ENCODE measurements at places on chromosomes 1 and 21.

GRCh38 chr1:248824701-248825100, 1.0 kb downstream of the SH3BP5L start:
- no peaks in the 10 kb centered on the region for H3K36me3 ChIP-seq
- peak overlapping the region; percentile 91 for H3K4me3 ChIP-seq
- DNase-seq: no peak
- no peaks in the 10 kb centered on the region for H3K27me3 ChIP-seq
- no peak overlapping the region for H3K27ac ChIP-seq

DNA sequence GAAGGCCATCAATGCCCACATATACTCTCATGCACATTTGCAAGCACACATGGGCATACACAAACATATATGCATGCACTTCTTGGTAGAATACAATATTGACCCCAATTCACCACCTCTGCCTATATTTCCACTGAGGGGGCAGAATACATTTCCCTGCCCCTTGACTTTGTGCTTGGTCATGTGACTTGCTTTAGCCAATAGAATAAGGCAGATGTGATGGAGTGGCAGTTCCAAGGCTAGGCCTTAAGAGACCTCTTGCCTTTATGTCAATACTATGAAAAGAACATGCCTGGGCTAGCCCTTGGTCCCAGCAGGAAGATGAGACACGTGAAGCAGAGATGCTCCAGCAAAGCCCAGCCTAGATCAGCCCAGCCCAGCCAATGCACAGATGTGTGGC, 66.0 kb upstream of the GRIK3 start:
- no peaks in the 10 kb centered on the region for H3K36me3 ChIP-seq
- no peak overlapping the region for H3K27ac ChIP-seq
- DNase-seq: no peak

DNA sequence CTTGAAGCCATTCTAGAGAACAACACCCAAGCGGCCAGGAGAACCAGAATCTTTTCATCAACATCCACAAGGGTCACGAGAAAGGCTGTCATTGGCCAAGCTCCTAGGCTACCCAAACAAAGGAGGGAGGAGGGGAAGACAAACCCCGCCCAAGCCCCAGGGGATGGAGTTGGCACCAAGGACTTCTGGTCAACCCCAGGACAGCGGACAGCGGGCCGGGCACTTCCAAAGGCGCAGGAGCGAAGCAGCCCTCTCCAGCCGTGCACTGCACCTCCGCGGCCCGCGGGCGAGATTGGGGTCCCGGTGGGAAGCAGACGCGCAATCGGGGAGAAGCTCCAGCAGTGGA, at the start of gene CLIC6:
Gene CLIC6, plus strand, starts transcription at position 192 of the 346 bp plus-strand sequence. CDS start 395 bp downstream, outside the sequence.
- H3K4me3 ChIP-seq: peak within 1 kb of the TSS; percentile 46
- no peaks in the 10 kb centered on the region for H3K27me3 ChIP-seq
- H3K27ac ChIP-seq: no peak within 1 kb of the TSS
- peaks cover 15% of the 10 kb centered on the region for H3K4me1 ChIP-seq
- no peaks in the 10 kb centered on the region for H3K36me3 ChIP-seq

DNA sequence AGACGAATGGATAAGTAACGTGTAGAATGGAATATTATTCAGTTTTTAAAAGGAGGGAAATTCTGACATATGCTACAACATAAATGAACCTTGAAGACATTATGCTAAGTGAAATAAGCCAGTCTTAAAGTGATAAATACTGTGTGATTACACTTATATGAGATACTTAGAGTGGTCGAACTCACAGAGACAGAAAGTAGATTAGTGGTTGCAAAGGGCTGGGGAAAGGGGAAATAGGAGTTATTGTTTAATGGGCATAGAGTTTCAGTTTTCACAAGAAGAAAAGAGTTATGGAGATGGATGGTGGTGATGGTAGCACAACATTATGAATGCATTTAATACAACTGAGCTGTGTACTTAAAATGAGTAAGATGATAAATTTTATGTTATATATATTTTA, 14.7 kb upstream of the AHCYL1 start:
- DNase-seq: no peak
- no peak overlapping the region for H3K4me3 ChIP-seq
- H3K4me1 ChIP-seq: no peaks in the 10 kb centered on the region
- no peaks in the 10 kb centered on the region for H3K36me3 ChIP-seq

- no peak for DNase-seq
- H3K4me1 ChIP-seq: no peaks in the 10 kb centered on the region
- no peak overlapping the region for H3K4me3 ChIP-seq
- no peaks in the 10 kb centered on the region for H3K36me3 ChIP-seq
- no peaks in the 10 kb centered on the region for H3K27me3 ChIP-seq
Measured at GRCh38 chr1:67308136-67308535, 463 bp downstream of the IL12RB2 start.

DNA sequence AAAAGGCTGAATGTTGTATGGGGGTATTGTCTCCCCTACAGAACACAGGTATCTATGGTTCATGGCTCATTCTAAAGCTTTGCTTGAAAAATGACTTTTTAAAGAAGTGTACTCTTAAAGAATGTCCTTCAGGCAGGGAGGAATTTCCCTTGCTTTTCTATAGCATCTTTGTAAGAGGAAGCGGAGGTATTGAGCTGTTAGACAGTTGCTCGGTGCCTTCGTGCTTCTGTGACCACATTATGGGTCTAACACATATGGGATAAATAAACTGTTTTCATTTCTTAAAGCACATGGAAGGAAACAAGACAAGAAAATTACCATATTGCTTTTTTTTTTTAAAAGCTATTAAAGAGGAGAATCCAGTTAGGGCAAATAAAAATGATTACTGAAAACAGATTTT, 182.9 kb downstream of the NTNG1 start:
- no peaks in the 10 kb centered on the region for H3K4me1 ChIP-seq
- H3K27ac ChIP-seq: no peak overlapping the region
- DNase-seq: no peak
- H3K27me3 ChIP-seq: no peaks in the 10 kb centered on the region

DNA sequence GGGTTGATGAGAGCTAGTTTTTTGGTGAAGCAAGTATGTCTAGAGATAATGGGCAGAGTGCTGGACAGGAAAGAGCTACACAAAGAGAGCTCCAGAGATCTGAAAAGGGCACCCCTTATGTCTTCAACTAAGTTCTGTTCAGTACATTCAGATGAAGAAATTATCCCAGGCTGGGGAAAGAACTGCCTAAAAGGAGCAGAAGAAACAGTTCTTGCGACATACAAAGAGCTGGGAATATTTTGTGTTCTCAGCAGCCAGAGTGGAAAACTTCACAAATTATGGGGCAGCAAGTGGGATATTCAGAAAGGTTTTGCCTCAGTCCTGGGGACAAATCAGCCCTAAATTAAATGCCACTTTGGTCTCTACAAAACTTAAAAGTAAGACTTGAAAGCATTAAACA, 17.4 kb upstream of the CCN1 start:
- H3K4me3 ChIP-seq: no peak overlapping the region
- no peak overlapping the region for H3K27ac ChIP-seq
- H3K4me1 ChIP-seq: no peaks in the 10 kb centered on the region

GRCh38 chr1:231931146-231931545, 304.6 kb downstream of the DISC1 start:
- DNase-seq: no peak
- H3K4me1 ChIP-seq: peaks cover 53% of the 10 kb centered on the region
- no peak overlapping the region for H3K4me3 ChIP-seq
- no peaks in the 10 kb centered on the region for H3K36me3 ChIP-seq

DNA sequence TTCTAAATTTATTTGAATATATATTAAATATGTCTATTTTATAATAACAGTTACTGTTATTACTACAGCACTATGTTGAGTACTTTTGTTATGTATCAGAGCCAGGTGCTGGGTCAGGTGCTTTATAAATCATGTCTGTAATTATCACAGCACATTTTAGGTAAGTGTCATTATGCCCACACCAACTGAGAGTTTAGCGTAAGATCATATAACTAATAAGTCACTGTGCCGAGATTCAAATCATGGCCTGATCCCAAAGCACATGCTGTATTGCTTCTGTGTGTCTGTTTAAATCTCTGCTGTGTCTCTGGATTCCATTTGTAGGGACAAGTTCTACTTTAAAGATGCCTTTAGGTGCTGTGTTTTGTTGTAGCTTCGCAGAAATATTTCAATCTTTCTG, 1.9 kb downstream of the GPSM2 start:
- H3K4me1 ChIP-seq: peaks cover 4% of the 10 kb centered on the region
- peak overlapping the region; percentile 82 for H3K4me3 ChIP-seq
- no peak overlapping the region for H3K27ac ChIP-seq
- no peak for DNase-seq

GRCh38 chr1:1806890-1807289, 28.6 kb upstream of the NADK start:
- no peaks in the 10 kb centered on the region for H3K27me3 ChIP-seq
- H3K27ac ChIP-seq: no peak overlapping the region
- DNase-seq: no peak
- no peaks in the 10 kb centered on the region for H3K4me1 ChIP-seq
- H3K4me3 ChIP-seq: no peak overlapping the region

GRCh38 chr21:33015756-33016155, 10.0 kb upstream of the OLIG2 start:
- peaks cover 7% of the 10 kb centered on the region for H3K4me1 ChIP-seq
- no peaks in the 10 kb centered on the region for H3K27me3 ChIP-seq
- no peak for DNase-seq
- H3K27ac ChIP-seq: no peak overlapping the region

GRCh38 chr1:226887006-226887405, 16.6 kb downstream of the PSEN2 start:
- no peak overlapping the region for H3K4me3 ChIP-seq
- H3K4me1 ChIP-seq: peaks cover 13% of the 10 kb centered on the region
- no peaks in the 10 kb centered on the region for H3K27me3 ChIP-seq

DNA sequence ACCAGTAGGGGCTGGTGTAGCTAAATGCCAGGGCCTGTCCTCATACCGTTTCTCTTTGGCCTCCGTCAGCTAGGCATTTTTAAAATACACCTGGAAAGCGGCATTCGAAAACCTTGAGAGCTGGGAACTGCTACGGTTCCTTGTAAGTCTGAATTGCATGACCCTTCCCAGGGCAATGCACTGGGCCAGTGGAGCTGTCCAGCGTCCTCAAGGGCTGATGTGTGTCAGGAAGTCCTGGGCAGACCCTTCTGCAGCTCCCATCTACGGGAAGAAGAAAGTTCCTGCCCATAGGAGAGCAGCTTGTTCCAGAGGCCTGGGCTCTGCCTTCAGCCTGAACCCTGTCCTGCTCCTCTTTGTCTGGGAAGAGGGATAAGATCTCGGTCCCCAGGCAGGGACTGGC, 34.1 kb downstream of the UBASH3A start:
- no peak for DNase-seq
- no peaks in the 10 kb centered on the region for H3K4me1 ChIP-seq
- H3K36me3 ChIP-seq: no peaks in the 10 kb centered on the region
- no peak overlapping the region for H3K4me3 ChIP-seq
- H3K27ac ChIP-seq: no peak overlapping the region

DNA sequence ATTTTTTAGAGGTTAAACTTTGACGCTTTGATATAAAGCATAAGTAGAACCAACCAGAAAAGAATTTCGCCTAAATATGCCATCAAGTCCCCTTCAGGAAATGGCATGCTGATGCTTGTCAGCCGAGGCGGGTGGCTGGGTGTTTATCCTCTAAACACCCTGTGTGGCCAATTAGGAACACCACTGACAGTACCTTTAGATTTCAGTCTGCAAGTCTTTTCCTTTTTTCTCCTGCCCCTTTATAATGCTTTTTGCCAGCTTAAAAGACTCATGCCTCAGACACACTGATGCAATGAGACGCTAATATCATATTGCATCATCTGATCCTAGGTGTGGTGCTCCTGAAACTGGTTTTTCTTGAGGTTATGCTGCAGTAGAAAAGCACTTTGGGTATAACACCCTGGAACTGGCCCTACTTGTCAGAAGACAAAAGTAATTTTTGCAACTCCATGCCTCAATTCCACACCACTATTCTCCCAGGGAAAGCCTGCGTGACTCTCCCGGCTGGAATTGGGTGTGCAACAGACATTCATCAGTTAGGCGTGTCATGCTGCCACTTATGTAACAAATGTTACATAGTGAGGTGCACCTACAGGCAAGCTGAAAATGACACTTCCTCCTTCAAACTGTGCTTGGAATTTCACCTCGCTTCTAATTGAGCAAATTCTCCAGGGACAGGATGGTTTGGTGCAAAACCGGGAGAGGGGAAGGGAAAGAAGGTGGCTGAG, 2.0 kb upstream of the RCC2 start:
- DNase-seq: no peak
- no peaks in the 10 kb centered on the region for H3K4me1 ChIP-seq
- H3K4me3 ChIP-seq: no peak overlapping the region
- H3K36me3 ChIP-seq: no peaks in the 10 kb centered on the region

DNA sequence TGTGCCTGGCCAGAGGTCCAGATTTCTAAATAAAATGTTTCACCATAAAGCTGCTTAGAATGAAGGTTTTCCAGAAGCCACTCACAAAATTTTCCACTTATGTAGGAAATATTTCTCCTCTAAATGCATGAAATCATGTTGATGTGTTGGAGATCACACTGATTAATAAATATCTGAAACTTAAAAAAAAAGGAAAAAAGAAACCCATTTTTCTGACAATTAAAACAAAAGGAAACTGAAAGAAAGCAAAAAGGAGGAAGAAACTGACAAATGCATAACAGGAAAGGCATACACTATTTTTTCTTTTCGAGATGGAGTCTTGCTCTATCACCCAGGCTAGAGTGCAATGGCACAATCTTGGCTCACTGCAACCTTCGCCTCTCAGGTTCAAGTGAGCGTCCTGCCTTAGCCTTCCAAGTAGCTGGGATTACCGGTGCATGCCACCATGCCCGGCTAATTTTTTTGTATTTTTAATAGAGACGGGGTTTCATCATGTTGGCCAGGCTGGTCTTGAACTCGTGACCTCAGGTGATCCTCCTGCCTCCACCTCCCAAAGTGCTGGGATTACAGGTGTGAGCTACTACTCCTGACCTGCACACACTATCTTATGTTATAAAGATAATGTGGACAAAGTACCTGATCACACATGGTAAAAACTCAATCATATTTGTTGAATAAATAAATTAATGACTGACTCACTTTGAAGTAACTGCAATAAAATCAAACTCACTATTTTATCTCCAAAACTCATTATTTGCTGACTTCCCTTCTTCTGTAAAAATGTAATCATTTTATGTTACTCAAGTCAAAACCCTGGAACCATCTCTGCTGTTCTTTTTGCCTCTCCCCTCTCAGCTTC, 149.8 kb upstream of the NR5A2 start:
- no peaks in the 10 kb centered on the region for H3K4me1 ChIP-seq
- DNase-seq: no peak
- no peak overlapping the region for H3K27ac ChIP-seq
- H3K27me3 ChIP-seq: no peaks in the 10 kb centered on the region
- no peak overlapping the region for H3K4me3 ChIP-seq

DNA sequence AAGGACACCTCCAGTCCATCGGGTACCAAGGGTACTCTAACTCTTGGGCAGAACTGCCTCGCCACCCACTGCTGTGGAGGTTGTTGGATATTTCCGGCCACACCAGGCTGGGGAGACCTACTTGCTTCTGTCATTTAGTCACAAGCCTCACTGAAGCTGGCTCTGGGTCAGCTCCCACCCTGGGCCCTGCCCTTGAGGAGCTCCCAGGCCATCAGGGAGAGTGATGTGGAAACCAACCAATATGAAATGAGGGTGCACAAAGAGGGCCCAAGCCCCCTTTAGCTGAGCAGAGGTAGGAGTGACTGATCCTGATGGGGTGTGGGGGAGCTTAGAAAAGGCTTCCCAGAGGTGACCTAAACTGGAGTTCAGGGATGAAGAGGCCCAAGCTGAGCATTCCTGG, 19.6 kb downstream of the PARS2 start:
- no peaks in the 10 kb centered on the region for H3K4me1 ChIP-seq
- no peak overlapping the region for H3K27ac ChIP-seq
- H3K27me3 ChIP-seq: no peaks in the 10 kb centered on the region
- H3K36me3 ChIP-seq: peaks cover 61% of the 10 kb centered on the region
- no peak for DNase-seq

Data from tibial nerve (tissue), 4 donors.